A549 (cell line): ENCODE measurements at places on chromosomes 13 and 19.

DNA sequence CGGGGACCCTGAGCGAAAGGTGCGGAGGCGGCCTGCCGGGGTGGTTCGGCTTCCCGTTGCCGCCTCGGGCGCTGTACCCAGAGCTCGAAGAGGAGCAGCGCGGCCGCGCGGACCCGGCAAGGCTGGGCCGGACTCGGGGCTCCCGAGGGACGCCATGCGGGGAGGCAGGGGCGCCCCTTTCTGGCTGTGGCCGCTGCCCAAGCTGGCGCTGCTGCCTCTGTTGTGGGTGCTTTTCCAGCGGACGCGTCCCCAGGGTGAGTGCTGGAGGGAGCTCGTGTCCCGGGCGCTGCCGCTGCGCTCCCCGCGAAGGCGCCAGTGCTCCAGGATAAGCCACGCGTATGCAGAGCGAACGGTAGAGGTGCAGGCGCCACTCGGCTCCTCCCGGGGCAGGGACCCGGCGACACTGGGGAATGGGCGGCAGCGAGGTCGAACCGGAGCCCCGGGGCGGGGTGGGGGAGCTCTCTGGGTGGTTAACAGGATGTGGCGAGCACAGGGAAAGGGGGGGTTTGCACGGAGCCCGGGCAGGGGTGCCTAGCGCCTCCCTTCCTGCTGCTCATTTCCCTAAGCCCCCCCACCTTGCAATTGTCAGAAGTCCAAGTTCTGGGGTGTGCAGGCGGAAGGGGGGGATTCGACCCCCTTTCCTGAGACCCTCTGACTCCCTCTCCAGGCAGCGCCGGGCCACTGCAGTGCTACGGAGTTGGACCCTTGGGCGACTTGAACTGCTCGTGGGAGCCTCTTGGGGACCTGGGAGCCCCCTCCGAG is at the start of gene IL27RA:
Gene IL27RA (plus strand): TSS at position 44 of the 762 bp plus-strand sequence. CDS start 111 bp downstream, at position 155.
- DNase-seq: peak; percentile 59

- no peak for DNase-seq
Measured at GRCh38 chr13:112248862-112249592, 127.1 kb upstream of the SPACA7 start.

GRCh38 chr13:95650696-95651095 is 6.2 kb upstream of the DZIP1 start:
- DNase-seq: no peak

- no peak for DNase-seq
Measured at GRCh38 chr13:39149896-39150295, 111.6 kb downstream of the NHLRC3 start.
